ENCODE measurements at places on chromosomes 3 and 15.

DNA sequence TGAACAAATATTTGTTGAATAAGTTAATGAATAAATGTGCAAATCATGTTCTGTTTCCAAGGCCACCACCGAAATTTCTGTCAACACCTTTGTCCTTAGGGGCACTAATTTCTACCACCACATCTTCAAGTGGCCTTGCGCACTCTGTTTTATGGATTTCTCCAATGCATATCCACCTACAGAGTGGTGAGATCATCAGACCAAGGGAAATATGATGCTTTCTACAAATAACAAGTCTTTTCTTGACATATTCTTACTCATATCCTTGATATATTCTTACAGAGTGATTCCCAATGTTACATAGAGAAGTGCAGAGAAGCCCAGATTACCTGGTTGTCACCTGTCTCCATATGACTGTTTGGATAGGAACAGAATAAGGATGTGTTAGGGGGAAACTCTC is 36.1 kb upstream of the TMCO5A start:
- DNase-seq, result no peak

GRCh38 chr3:37136067-37136466 is 38.3 kb downstream of the LRRFIP2 start:
- DNase-seq, result no peak

DNA sequence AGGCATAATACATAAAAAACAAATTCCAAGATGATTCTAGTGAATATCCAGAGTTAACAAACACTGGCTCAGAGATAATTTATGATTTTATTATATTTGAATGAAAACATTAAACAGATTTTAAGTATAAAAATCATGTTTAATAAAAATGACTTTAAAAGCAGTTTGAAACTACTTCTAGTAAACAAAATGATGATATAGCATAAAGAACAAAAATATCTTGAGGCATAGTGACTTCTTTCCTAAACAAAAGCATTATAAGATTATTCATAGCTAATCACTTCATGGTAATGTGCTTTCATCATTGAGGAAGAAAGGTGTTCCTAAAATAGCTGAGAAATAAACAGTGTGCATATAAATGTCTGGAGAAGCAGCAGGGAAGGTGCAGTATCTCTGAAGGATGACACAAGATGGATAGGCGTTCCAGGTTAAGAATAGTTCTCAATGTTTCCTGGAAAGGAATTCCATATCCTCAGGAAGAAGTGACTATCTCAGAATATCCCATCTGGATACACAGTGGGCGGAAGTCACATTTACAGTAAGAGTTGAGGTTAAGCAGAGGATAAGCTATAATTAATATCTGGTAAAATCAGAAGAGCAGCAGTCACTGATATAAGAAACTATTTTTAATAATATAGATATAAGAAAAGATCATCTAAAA is 456.6 kb downstream of the MECOM start:
- DNase-seq, result no peak

DNA sequence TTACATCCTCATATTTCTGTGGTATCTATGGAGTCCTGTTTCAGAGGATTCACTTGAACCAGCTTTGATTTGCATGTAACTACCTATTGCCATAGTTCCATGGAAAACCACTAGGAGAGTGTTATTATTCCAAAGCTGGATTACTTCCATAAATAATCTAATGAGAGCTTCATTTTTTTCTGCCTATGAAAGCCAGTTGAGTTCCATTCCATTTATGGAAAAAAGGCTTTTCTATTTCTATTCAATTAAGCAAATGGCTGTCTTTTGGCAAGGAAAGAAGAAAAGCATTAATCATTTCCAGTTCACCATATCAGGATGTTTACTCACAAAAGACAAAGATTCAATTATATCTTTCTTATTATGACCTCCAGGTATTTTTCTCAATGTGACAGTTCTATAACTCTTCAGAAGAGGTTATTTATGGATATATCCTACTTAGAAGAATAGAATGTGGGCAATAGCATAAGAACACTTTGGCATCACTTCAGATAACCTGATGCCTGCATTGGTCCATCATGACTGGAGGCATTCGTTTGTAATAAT is 259.9 kb upstream of the ZPLD1 start:
- DNase-seq, result no peak

DNA sequence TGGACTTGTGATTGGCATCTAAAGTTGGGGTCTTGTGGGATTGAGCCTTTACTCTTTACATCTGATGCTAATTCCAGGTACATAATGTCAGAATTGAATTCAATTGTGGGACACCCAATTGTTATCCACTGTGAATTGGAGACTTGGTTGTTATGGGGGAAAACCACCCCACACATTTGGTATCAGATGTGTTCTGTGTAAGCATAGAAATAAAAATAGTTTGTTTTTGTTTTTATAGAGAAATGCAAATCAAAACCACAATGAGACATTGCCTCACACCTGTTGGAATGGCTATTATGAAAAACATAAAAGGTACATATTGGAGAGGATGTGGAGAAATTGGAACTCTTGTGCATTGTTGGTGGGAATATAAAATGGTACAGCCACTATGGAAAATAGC is 58.5 kb downstream of the CPA3 start:
- no peak for DNase-seq

DNA sequence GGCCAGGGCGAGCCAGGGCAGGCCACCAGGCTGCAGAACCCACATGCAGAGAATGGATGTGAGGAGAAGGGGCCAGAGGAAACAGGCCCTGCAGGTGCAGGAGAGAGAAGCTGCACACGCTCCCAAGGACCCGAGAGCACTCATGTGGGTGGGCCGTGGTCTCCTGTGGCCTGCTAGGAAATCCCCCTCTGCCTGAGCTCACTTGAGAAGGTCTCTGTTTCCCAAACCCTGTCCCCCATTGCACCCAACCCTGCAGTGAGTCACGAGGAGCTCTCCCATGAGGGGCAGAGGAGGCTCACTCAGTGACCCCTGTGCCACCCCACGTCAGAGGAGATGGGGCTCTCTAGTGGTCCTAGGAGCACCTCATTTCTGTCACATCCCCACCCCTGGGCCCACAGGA is 111.1 kb downstream of the KLF13 start:
- no peak for DNase-seq

DNA sequence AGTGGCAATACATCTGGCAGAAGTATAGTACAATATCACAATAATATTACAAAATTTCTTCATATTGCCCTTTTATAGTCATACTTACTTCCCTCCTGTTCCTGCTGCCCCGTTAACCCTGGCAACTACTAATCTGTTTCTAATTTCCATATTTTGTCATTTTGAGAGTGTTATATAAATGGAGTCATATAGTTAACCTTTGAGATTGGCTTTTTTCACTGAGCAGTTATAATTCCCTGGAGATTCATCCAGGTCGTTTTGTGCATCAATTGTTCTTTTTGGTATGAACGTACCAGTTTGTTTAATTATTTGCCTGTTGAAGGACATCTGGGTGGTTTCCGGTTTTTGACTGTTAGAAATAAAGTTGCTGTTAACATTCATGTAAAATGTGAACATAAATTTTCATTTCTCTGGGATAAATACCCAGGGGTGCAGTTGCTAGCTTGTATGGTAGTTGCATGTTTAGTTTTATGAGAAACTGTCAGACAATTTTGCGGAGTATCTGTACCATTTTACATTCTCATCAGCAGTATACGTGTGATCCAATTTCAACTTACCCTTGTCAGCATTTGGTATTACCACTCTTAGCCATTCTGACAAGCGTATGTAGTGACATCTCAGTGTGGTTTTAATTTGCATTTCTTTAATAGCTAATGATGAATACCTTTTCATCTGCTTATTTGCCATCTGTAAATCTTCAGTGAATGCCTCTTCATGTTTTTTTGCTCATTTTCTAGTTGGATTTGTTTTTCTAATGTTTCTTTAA is 32.2 kb upstream of the IL20RB start:
- no peak for DNase-seq

DNA sequence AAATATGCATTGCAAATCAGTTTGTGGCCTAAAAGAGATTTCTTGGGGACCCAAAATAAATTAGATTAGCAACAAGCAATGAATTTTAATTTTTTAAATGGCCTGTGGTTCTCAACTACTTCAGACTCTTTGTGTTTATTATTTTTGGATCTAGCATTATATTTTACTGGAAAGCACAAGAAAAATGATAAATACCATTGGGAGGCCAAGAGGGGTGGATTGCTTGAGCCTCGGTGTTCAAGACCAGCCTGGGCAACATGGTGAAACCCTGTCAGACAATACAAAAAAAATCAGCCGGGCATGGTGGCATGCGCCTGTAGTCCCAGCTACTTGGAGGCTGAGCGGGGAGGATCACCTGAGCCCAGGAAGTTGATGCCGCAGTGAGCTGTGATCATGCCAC is 13.6 kb downstream of the LACTB start:
- DNase-seq, result no peak
